ENCODE measurements at places on chromosomes 16 and 17. TPM values are rescaled to one million over a fixed set of nuclear protein-coding genes. Genes with fewer than 3 reads are reported as not detected.
A peak's percentile ranks its signal among the peaks of the same experiment; 100 is the strongest.

- DNase-seq: no peak
Measured at GRCh38 chr16:5605404-5605803, 507.8 kb upstream of the EEF2KMT start.

- peak; percentile 10 for DNase-seq
Measured at GRCh38 chr16:80330803-80331202, 210.0 kb upstream of the DYNLRB2 start.

- no peak for DNase-seq
Measured at GRCh38 chr16:83418565-83418964, 389.2 kb upstream of the HSBP1 start.

DNA sequence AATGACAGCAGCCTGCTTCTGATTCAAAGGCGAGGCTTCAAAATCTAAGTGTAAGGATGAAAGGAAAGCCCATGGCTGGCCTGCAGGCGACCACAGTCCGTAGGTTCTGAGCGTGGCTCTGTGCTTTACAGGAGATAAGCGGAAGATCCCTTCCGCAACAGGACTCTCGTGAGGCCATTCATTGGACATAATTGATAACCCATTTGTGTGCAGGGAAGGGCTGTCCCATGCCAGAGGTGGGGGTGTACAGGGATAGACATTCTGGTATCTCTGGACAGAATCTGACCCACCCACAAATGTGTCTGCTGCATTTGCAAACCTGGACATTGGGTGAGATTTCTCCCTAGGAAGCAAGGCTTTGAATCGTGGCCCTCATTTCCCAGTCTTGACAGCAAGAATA lies 4.0 kb downstream of the CYB561 start:
- DNase-seq: no peak

DNA sequence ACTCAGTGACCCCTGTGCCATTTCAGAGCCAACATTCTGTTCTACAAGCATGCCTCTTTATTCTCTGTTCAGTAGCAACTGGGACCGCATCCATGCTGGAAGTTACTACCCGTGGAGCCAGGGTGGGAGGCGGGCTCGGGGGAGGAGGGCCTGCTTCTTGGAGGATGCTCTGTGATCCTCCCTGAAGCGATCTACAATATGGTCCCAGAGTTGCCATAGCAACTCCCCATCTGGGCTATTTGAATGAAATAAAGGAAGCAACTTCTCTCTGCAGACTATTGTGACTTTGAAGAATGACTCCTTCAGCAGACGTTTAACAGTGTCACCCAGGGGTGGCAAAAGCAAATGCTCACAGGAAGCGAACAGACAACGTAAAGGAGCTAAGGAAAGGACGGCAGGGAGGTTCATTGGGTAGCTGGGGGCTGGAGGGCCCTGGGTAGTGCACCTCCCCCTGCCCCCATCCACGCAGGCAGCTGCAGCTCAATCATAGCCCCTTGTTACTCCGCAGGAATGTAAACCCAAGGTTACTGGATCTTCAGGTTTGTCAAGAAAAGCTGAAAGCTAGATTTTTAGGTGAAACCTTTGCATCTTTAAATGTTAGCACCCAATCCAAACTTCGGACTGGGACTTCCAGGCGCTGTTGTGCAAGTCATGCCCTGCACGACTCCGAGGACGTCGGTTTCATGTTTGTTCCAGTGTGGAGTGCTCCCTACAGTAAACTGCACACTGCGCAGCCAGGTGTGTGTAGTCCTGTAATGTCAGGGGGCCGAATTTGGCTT lies 51.1 kb upstream of the MEAK7 start:
- no peak for DNase-seq

DNA sequence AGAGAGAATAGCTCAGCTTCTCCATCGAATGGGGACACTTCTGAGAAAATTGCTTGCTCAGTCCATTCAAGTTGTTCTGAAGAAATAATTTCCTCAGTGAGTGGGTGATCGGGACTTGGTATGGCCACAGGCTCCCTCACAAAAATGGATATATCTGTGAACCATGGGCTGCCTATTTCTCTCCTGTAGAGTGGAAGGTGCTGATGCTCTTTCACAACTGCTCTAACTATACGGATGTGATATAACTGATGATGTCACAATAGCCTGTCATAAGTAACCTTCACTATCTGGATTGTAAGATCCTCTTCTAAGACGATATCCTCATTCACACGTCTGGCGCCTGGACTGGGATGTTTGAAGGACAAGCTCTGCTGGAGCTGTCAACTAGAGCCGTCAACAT lies 4.7 kb upstream of the CCL18 start:
- DNase-seq: no peak

GRCh38 chr16:65225488-65225887 lies 103.6 kb upstream of the CDH11 start:
- DNase-seq: no peak

GRCh38 chr16:81471882-81472281 lies 27.3 kb downstream of the CMIP start:
- no peak for DNase-seq

DNA sequence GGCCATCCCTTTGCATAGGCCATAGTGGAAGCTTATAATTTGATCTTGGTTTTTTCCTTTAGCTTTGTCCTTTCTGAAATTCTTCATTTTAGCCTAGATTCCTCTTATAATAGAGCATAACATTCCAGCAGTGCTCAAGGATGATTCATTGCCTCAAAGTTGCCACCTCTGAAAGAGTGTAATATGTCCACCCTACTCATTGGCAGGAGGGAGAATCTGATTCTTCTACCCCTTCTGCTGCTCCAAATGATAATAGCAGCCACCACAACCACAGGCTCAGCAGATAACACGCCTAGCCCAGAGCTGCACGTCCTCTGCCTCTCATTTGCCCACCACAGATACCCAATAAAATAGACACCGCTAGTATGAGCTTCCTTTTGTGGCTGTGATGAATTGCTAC lies 337.4 kb upstream of the HSBP1 start:
- DNase-seq: no peak

DNA sequence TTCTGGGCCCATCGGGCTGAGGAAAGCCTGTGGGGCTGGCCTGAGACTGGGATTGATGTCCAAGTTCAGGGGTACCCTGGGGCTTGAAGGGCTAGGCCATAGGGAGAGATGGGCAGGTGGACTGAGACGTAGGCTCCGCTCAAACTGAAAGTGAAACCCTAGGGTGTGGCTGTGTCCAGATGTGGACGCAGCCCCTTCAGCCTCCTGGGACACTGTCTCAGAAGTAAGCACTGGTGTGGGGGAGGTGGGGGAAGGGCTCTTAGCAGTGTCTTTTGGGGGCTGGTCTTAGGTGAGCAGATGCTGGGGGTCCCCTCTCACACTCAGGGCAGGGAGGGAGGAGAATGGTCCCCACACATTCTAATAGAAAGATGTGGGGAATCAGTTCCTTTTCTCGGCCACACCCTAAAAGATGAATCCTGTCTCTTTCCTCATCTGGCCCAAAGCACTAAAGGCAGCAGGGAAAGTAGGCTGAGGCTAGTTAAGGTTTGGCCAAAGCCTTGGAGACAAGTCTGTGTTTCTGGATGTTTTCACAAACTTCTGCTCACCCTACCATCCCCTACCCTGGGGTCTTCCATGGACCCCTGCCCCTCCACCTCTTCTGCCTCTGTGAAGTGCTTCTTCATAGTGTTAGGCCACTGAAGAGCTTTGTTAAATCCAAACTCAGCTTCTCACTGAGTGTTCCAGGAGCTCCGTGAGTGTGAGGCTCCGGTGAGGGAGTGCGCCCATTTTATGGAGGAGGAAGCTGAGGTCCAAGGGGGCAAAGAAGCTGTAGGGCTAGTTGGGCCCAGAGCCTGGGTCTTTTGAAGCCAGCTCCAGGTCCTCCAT lies 5.6 kb downstream of the FMNL1 start:
- DNase-seq: peak; percentile 66

DNA sequence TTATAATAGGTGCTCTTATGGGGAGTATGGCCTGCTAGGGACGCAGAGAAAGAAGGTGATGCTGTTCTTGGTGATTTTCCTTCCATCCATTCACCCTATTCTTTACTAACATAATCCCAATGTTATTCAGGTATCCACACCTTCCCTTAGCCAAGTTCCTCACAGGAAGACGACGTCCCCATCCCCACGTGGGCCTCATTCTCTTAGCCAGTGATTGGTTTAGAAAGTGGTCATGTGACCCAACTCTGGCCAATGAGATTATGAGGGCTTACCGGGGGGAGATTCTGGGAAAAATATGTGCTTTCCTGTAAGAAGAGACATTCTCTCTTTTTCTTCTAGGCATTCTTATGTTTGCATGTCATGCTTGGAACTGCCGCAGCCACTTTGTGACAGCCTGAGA lies 474.7 kb downstream of the HAPSTR1 start:
- no peak for DNase-seq

- DNase-seq: no peak
Measured at GRCh38 chr16:74169687-74170376, 126.8 kb upstream of the PSMD7 start.

DNA sequence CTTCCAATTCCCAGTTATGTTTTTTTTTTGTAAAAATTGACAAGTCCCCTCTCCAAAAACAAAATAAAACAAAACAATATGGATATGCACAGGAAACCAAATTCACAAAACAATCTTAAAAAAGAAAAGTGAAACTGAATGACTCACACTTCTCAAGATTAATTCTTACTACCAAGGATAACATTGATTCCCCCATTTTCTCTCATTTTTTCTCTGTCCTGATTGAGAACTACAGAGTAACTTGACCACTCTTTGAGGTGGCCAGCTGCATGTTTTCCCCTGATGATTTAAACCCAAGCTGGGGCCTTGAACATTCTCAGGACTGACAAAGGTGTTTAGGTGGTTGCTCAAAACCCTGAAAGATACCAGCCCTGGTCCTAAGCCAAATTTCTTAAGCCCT lies 149.0 kb downstream of the AHSP start:
- DNase-seq: no peak

DNA sequence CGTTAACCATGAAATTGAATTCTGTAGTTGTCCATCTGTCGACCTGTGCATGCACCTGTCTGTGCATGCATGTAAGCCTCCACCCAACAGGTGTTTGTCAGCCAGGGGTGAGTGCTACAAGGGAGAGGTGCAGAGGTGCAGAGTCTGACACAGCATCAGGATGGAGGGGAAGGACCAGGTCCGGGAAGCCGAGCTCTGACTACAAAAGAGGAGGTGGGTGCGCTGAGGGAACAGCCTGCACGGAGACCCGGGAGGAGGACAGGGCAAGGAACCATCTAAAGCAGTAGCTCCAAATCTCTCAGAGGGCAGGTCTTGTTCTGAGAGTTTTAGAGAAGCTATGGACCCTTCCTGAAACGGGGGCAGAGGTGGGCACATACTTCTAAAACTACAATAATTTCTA lies 54.1 kb downstream of the B9D1 start:
- no peak for DNase-seq

GRCh38 chr17:17606416-17607000 lies 15.0 kb upstream of the PEMT start:
- DNase-seq: no peak

DNA sequence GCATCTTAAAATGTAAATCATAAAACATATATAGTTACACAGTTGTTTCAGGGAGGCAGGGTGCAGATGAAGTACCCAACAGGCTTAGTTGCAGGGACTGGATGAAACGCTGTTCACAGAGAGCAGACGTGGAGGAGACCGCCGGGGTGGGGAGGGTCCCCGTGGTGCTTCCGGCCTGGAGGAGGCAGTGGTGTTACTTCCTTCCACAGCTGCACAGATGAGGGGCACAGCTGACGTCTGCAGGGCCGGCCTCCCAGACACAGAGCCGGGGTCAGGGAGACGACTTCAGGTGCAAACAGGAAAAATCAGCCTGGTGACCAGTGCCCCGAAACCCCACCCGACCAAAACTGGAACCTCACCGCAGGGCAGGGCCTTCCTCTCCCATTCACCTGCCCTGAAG lies 17.1 kb downstream of the SPIRE2 start:
- peak; percentile 28 for DNase-seq

GRCh38 chr17:51118330-51119195 lies 2.1 kb downstream of the SPAG9 start:
- peak; percentile 81 for DNase-seq

- DNase-seq: peak; percentile 34
Measured at GRCh38 chr16:554640-555365, 5.4 kb upstream of the PRR35 start.

- DNase-seq: no peak
Measured at GRCh38 chr17:80124351-80124981, 22.5 kb downstream of the EIF4A3 start.

- peak; percentile 21 for DNase-seq
Measured at GRCh38 chr17:40551879-40552768, 13.1 kb downstream of the CCR7 start.

DNA sequence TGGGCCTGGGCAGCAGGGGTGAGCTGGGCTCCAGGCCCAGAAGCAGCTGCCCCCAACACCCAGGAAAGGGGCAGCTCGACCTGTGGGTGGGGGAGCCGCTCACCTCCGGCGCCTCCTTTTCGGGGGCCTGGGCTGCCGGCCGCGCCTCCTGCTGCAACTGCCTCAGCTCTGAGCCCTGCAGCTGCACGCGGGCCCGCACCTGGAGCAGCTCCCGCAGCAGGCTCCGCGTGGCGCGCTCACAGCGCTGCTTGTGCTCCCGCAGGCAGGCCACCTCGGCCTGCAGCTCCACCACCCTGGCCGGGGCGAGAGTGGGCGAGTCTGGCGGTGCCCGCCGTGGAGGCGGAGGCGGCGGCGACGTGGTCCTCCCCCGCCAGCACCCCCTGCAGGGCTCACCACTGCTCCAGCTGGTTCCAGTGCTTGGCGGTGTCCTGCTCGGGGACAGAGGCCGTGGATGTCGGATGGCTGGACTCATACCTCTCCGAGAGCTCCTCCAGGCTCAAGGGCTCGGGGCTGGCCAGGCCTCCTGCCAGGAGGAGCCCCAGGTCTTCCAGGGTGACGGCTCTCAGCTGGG lies 868 bp downstream of the CCDC154 start:
- DNase-seq: no peak

GRCh38 chr17:51730303-51731050 lies 428.0 kb downstream of the CA10 start:
- no peak for DNase-seq

GRCh38 chr17:32102646-32103186 lies 39.6 kb upstream of the RHOT1 start:
- DNase-seq: no peak

- no peak for DNase-seq
Measured at GRCh38 chr16:24151482-24151939, 104.6 kb upstream of the CACNG3 start.

DNA sequence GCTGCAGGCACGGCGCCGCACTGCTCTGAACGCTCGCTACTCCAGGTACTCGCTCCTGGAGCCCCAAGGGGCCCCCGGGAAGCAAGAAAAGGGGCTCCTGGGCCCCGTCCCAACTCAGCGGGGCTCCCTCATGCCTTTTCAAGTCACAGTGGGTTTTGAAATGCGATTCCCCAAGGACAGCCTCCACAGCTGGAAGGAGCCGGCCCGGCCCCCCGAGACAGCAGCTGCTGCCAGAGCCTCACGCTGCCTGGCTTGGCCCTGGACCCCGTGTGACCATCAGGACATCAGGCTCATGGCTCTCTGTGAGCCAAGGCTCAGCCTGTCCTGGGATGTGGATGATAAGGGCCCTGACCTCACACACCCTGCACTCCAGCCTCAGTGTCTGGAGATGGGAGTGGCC lies 80.6 kb downstream of the LMF1 start:
- no peak for DNase-seq

- DNase-seq: no peak
Measured at GRCh38 chr16:49564496-49565229, 191.1 kb downstream of the C16orf78 start.

The DNAI2 gene
- not detected for total RNA-seq

The HAP1 gene
- total RNA-seq: 0.79 TPM

The CACNG4 gene
- total RNA-seq: not detected

The TTYH2 gene
- total RNA-seq: 5.2 TPM

The PDIA2 gene
- total RNA-seq: 2.6 TPM

The MGAT5B gene
- not detected for total RNA-seq

The HP gene
- not detected for total RNA-seq

The ABR gene
- 301 TPM for total RNA-seq

The SLC6A2 gene
- 0.32 TPM for total RNA-seq

The ADORA2B gene
- 41.4 TPM for total RNA-seq

The ANKS3 gene
- 38.4 TPM for total RNA-seq
